ENCODE measurements at places on chromosomes 4 and X. TPM values are rescaled to one million over a fixed set of nuclear protein-coding genes. Genes with fewer than 3 reads are reported as not detected.

GRCh38 chrX:132071254-132071653 lies 48.2 kb downstream of the STK26 start:
- H3K4me1 ChIP-seq: no peaks in the 10 kb centered on the region
- no peak overlapping the region for H3K4me3 ChIP-seq
- no peak overlapping the region for H3K27ac ChIP-seq
- DNase-seq: peak; percentile 38
- no peaks in the 10 kb centered on the region for H3K27me3 ChIP-seq

DNA sequence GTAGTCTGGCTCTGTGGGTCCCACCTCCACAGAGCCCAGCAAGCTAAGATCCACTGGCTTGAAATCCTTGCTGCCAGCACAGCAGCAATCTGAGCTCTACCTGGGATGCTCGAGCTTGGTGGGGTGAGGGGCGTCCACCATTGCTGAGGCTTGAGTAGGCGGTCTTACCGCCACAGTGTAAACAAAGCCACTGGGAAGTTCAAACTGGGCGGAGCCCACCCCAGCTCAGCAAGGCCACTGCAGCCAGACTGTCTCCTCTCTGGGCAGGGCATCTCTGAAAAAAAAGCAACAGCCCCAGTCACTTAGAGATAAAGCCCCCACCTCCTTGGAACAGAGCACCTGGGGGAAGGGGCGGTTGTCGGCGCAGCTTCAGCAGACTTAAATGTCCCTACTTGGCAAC lies 243.2 kb upstream of the POF1B start:
- no peak for DNase-seq
- H3K27me3 ChIP-seq: no peaks in the 10 kb centered on the region
- no peaks in the 10 kb centered on the region for H3K4me1 ChIP-seq
- H3K27ac ChIP-seq: no peak overlapping the region
- no peak overlapping the region for H3K4me3 ChIP-seq
- no peaks in the 10 kb centered on the region for H3K36me3 ChIP-seq

DNA sequence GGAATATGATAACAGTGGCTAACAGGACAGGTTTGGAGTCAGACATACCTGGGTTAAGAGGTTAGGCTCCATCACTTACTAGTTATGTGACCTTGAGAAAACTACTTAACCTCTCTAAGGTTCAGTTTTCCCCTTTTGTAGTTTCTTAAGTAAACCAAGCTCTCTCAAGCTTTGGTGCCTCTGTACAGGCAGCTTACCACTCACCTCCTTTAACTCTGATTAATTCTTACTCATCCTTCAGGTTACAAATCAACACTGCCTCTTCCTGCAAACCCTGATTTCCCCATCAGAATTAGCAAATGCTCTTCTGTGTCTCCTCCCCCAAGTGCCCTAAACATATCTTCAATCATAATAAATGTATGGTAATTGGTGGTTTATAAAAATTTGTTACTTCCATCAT lies 3.5 kb upstream of the SERTM2 start:
- DNase-seq: no peak
- no peaks in the 10 kb centered on the region for H3K27me3 ChIP-seq
- no peak overlapping the region for H3K27ac ChIP-seq
- H3K36me3 ChIP-seq: no peaks in the 10 kb centered on the region
- no peaks in the 10 kb centered on the region for H3K4me1 ChIP-seq

DNA sequence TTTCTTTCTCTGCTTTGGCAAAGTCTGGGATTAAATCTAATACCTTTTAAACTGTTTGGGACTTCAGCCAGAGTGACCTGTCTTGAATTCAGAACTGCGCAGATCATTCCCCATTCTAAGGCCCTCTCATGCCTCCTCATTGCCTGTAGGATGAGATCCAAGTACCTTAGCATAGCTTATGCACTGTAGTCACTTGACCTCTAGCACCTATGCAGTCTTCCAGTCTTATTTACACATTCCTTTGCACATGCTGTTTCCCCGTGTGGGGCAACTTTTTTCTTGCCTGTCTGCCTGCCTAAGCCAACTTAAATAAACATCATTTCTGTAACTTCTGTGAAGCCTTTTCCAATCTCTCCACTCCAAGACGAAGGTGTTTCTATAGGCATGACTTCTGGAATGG lies 68.4 kb downstream of the AR start:
- H3K27me3 ChIP-seq: no peaks in the 10 kb centered on the region
- H3K4me1 ChIP-seq: peaks cover 27% of the 10 kb centered on the region
- peak; percentile 11 for DNase-seq

GRCh38 chrX:1835056-1835455 lies 220.2 kb downstream of the ASMT start:
- H3K27me3 ChIP-seq: peaks cover 27% of the 10 kb centered on the region
- no peaks in the 10 kb centered on the region for H3K4me1 ChIP-seq
- H3K4me3 ChIP-seq: no peak overlapping the region
- no peak overlapping the region for H3K27ac ChIP-seq
- no peak for DNase-seq

DNA sequence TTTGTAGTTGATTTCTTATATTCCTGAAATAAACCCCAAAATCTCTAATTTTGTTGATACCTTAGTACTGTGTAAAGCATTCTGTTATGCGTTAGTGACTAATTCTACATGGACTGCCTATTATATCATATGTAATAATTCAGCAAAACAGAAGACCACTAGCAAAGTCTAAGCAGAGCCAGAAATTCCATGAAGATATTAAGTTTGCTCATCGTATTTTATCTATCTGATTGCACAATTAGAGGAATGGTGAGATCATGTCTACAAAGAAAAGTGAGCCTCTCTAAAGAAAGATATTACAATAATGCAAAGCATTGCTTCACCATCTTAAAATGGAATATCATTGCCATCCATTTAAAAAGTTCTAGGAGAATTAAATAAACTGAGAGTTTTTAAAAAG lies 374.6 kb upstream of the SLC7A11 start:
- H3K4me1 ChIP-seq: no peaks in the 10 kb centered on the region
- DNase-seq: no peak
- H3K4me3 ChIP-seq: no peak overlapping the region

- H3K27ac ChIP-seq: no peak overlapping the region
- DNase-seq: no peak
- H3K4me3 ChIP-seq: no peak overlapping the region
- H3K4me1 ChIP-seq: no peaks in the 10 kb centered on the region
- no peaks in the 10 kb centered on the region for H3K27me3 ChIP-seq
Measured at GRCh38 chr4:89572224-89572858, 264.6 kb downstream of the SNCA start.

DNA sequence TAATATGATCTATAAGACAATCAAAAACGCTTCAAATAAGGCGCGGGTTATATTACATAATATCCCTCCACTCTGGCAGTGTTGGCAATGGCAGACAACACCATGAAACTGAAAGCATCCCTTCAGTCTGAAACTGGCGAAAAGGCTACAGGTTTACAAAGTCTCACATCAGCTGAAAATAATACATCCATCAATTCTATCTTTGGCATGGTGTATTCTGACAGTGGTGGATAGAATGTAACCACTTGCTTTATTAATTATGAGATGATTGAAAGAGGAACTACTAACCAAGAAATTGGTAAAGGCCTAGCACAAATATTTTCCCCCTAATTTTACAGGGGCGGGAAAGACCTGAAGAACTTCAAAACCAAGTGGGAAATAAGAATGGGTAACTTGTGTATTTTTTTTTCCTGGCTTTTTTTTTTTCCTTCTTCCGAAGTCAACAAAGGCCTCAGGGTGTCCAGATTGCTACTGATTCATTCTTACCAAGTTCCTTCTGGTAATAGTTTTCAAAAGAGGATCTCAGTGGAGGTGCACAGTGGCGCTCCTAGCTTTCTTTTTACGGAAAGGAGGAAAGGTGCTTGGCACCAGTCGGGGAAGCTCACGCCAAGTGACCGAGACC lies 728 bp downstream of the UBA6 start:
- H3K27me3 ChIP-seq: no peaks in the 10 kb centered on the region
- H3K4me3 ChIP-seq: peak overlapping the region; percentile 84
- DNase-seq: no peak
- H3K36me3 ChIP-seq: no peaks in the 10 kb centered on the region
- H3K27ac ChIP-seq: peak overlapping the region; percentile 84

DNA sequence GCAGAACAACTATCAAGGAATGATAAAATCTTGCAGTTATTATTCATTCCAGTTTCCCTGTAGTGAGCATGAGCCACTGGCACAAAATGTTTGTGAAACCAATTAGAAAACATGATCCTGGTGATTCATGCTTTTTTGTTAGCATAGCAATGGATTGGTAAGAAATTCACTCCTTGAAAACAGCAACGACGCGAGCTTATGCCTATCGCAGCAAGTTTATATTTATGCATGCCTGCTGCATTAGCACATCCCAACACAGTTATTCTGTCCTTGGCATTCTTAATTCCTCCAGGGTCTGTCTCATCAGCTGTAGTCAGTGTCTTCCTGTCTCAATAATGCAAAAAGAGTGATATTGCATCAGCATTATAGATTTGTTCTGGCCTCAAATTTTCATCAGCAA lies 975.9 kb downstream of the STIM2 start:
- DNase-seq: no peak
- H3K4me3 ChIP-seq: no peak overlapping the region

GRCh38 chr4:153582954-153583702 lies 101.0 kb upstream of the TLR2 start:
- H3K4me1 ChIP-seq: no peaks in the 10 kb centered on the region
- no peak overlapping the region for H3K4me3 ChIP-seq
- H3K27me3 ChIP-seq: no peaks in the 10 kb centered on the region
- DNase-seq: no peak
- no peaks in the 10 kb centered on the region for H3K36me3 ChIP-seq

GRCh38 chr4:85615952-85616351 lies 141.0 kb downstream of the ARHGAP24 start:
- no peaks in the 10 kb centered on the region for H3K27me3 ChIP-seq
- no peak overlapping the region for H3K4me3 ChIP-seq
- no peaks in the 10 kb centered on the region for H3K4me1 ChIP-seq
- H3K27ac ChIP-seq: no peak overlapping the region
- no peak for DNase-seq

DNA sequence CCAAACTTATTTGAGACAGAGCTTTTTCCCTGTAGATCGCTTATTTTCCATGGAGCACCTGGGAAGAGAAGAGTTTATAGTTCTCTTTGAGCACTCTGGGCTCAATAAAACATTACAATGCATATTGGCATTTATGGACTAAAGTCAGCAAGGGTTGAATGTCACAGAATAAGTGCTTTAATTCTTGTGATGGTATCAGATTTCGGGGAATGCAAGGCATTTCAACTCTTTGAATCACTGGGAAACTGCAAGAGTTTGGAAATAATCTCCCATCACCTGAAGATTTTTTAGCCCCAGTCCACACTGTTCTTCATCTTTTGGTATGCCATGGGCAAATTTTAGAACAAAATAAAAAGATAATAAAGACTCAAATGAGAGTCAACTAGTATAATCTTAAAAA lies 111.5 kb upstream of the WDFY3 start:
- no peak for DNase-seq
- no peak overlapping the region for H3K27ac ChIP-seq
- no peaks in the 10 kb centered on the region for H3K27me3 ChIP-seq
- H3K4me1 ChIP-seq: no peaks in the 10 kb centered on the region
- H3K36me3 ChIP-seq: no peaks in the 10 kb centered on the region

DNA sequence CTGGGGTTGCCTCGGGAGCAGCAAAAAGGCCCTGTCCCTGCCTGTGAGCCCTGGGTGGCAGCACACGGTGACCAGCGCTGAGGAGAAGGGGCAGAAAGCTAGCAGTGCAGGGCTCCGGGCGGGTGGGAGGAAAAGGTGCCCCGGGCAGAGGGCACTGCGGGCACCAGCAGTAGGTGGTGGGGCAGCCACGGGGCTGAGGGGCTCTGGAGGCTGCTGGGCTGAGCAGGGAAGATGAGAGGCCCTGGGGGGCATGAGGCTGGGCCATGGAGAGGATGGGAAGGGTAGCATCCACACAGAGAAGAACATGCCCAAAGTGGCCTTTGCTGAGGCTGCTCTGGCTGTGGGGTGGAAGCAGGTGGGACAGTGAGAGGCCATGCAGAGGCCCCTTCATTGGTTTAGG lies 67.5 kb upstream of the NKX1-1 start:
- no peaks in the 10 kb centered on the region for H3K36me3 ChIP-seq
- H3K27ac ChIP-seq: no peak overlapping the region
- H3K4me3 ChIP-seq: no peak overlapping the region

GRCh38 chrX:150405576-150405975 lies 42.5 kb downstream of the MAMLD1 start:
- no peak overlapping the region for H3K27ac ChIP-seq
- H3K27me3 ChIP-seq: no peaks in the 10 kb centered on the region
- H3K4me3 ChIP-seq: no peak overlapping the region
- DNase-seq: no peak
- H3K36me3 ChIP-seq: no peaks in the 10 kb centered on the region

DNA sequence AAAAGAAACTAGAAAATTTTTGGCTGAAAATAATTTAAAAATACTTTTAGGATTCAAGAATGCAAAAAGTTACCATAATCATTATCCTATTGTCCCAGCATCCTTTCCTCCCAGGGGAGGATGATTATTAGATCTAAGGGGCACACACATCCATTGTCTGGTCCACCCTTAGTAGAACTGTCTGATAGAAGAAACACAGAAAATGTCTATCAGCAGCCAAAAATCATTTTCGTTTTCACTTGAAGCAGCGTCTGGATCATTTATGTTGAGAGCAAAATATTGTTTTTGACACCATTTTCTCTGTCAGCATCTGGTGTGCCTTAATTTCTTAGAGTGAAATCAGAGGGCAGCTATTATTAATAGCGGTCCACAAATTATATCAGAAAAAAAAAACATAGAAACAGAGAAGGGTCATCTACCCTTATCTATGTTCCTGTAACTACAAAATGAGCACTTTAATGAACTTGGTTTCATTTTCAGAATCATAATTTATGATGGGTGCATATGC lies 446.3 kb downstream of the TRAM1L1 start:
- H3K27me3 ChIP-seq: no peaks in the 10 kb centered on the region
- H3K27ac ChIP-seq: no peak overlapping the region
- no peak overlapping the region for H3K4me3 ChIP-seq
- DNase-seq: no peak

DNA sequence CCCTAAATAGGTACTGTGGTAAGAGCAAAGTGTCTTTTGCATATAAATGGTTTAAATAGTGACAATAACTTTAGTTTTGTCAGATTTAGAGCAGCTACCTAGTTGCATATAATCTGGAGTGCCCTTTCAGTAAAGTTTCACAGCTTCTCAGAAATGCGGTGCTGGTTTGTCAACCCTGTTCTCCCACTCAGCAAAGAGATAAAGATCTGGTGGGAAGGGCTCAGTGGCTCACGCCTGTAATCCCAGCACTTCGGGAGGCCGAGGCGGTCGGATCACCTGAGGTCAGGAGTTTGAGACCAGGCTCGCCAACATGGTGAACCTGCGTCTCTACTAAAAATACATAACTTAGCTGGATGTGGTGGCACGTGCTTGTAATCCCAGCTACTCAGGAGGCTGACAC lies 45.6 kb upstream of the TENM3 start:
- H3K4me1 ChIP-seq: no peaks in the 10 kb centered on the region
- H3K36me3 ChIP-seq: no peaks in the 10 kb centered on the region
- H3K27me3 ChIP-seq: 0 out of 2 replicates have a peak, but pooled peaks cover 5% of the 10 kb centered on the region
- no peak overlapping the region for H3K27ac ChIP-seq
- no peak overlapping the region for H3K4me3 ChIP-seq

Gene POU3F4
- total RNA-seq: not detected

Gene CXCL11
- not detected for total RNA-seq

Gene TLR6
- 7.9 TPM for total RNA-seq

Gene COX7B2
- 12.7 TPM for total RNA-seq

Gene PAGE2B
- total RNA-seq: not detected

Gene EOLA2
- 44.3 TPM for total RNA-seq

Gene GAB3
- total RNA-seq: 0.17 TPM

Gene RCHY1
- total RNA-seq: 7.1 TPM

Gene MFAP3L
- total RNA-seq: 6.9 TPM

Gene PPARGC1A
- not detected for total RNA-seq

Gene PLXNB3
- 39.4 TPM for total RNA-seq
